Putamen (tissue), 1 donor: ENCODE measurements at places on chromosomes 3 and 15.

- no peak for DNase-seq
Observed at GRCh38 chr3:113117511-113118234, 93.7 kb upstream of the BOC start.

DNA sequence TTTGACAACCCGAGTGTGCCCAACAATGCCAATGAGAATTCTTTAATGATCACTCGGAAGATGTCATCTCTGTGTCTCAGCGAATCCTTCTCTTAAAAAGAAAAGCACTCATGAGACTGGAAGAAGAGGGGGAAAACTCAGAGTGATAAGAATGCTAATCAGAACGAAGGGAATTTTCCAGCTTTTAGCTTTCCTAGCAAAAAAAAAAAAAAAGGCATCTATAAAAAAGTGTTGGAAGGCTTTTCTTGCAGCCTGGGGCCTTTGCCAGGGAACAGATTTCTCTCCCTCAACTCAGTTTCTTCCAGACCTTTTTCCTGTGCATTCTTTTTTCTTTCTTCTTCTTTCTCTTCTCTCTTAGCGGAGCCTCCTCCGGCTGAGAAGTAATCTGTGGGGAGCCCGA, 80.5 kb upstream of the NEO1 start:
- no peak for DNase-seq

GRCh38 chr3:34363881-34364280, 565.5 kb downstream of the PDCD6IP start:
- DNase-seq, result no peak

DNA sequence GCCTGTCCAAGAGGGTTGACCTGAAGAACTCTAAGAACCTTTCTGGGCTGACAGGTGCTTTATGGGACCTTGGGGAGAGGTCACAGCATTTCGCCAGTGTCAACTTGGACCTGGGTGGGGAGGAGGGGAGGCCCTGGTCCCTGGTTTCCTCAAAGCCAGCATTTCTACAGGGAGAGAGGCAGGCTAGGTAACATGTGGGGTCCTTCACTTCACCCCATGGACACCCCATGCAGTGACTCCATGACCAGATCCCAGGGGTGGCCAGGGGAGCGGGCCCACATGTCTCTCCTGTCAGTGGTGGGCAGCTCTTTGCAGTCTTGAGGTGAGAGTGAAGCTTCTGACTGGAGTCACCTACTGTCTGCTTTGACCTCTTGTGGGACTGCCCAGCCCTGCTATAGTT, 35.8 kb downstream of the GOLGA6L10 start:
- no peak for DNase-seq

GRCh38 chr15:69593981-69594966, 141.7 kb downstream of the RPLP1 start:
- DNase-seq, result no peak

DNA sequence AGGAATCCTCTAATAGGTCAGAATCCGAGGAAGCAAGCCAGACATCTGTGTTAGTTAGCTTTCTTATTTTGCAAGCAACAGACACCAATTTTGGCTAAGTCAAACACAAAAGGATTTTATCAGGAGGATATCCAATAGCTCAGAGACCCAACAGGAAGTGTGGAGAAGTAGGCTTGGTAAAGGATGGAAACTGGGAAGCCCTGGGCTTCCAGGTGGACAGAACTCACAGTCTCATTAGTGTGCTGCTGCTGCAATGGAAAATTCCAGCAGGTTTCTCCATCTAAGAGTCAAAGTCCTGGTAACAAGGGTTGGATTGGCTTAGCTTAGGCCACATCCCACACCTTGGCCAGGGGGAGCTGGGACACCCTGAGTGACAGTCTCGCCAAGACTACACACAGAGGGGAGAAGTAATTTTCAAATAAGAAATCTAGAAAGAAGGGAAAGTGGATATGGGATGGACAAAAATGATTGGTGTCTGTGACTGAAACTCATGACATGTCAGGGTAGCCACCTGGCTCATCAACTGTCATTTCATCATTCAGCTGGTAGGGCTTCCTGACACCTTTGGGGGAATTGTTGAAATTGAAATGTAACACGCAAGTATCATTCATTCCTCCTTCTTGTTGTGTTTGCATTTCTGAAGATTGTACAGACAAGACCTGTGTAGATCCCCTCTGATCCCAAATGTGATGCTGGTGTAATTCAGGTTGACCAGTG, 158.6 kb downstream of the THSD4 start:
- no peak for DNase-seq

- DNase-seq, result no peak
Observed at GRCh38 chr3:123535580-123535979, 49.3 kb downstream of the HACD2 start.
